Activated CD8-positive, alpha-beta memory T cell treated with anti-CD3 and anti-CD28 coated beads for 1 hour (primary cell): ENCODE measurements at places on chromosomes 5 and 9.

DNA sequence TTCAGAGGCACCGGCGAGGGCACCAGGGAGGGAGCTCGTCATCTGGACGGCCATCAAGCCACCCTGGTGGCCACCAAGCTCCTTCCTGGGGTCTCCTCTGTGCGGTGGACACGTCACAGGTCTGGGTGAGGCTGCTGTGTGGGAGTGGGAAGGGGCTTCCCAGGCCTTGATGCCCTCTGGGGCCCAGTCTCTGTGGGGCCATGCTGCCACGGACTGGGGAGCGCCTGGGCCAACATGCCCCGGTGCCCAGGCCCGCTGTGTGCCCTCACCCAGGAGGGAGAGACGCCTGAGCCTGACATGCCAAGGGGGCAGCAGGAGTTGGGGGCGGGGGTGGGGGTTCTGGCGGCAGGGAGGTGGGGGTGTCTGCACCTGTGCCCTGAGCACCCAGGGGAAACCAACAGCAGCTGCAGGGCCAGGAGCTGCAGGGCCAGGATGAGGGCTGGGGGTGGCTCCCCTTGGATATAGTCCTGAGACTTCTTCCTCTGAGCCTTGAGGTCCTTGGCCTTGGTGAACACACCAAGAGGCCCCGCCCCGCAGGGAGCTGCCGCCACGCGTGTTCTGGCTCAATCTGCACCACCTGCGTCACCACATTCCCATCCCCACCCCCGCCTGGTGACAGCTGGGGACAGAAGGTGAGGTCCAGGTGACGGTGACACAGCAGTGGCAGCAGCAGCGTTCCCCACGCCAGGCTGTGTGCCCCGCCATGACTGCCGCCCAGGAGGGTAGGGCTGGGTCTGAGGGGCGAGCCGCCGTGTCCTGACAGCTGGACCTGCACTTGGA lies 15.3 kb upstream of the SEC16A start:
- DNase-seq: no peak

- no peak for DNase-seq
Observed at GRCh38 chr9:130557077-130557468, 22.3 kb upstream of the FUBP3 start.

DNA sequence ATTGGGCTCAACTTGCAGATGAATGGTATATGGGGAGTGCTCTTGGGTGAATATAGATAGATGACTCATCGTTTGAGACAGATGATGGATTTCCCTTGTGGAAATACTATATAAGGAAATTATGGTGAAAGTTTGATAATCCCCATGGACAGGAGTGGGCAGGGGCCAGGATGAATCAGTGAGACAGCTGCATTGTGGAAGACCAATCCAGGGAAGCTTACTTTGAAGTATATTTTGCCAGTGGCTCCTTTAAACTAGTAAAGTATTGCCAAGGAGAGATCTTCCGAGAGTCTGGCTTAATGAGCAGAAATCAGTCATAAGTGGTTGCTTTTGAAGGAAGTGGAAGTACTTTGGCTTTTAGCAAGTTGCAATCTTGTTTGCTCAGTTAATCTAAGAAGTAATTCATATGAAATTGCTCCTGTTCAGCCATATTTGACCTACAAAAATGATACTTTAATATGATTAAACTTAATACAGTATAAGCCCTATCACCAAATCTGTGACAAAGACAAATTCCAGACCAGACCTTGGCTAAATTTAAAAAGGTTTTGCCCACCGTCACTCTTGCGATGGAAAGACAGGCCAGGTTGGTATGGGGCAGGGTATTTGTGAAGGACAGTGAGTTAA lies 9.3 kb upstream of the TNC start:
- DNase-seq: no peak

- no peak for DNase-seq
Observed at GRCh38 chr9:36031774-36032555, 4.7 kb upstream of the RECK start.

DNA sequence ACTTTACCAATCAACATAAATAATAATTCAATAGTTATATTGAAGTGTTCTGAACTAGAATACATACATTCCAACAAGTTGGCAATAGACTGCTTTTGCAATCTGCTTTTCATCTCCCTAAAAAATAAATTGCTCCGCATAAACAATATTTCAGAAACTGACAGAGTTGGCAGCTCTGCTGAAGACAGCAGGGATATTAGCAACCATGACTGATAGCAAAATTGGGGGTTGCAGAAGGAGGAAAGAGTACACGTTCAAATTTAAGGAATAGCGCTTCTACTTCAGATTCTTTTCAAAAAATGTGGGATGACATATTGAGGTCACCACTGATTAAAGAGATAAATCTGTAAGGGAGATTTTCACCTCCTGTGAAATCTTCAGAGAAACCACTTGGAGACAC lies 521.2 kb downstream of the DTWD2 start:
- DNase-seq: no peak

DNA sequence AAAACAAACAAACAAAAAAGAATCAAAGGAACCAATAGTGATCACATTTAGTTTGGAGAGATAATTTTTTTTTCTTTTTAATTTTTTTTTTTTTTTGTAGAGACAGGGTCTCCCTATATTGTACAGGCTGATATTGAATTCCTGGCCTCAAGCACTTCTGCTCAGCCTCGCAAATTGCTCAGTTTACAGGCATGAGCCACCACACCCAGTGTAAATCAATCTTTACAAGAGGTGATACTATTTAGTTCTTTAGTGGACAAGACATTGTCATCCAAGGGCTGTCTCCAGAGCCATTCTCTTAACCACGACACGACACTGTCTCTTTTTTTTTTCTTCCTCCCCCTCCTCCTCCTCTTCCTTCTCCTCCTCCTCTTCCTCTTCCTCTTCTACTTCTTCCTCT lies 29.6 kb downstream of the ERAP2 start:
- no peak for DNase-seq

DNA sequence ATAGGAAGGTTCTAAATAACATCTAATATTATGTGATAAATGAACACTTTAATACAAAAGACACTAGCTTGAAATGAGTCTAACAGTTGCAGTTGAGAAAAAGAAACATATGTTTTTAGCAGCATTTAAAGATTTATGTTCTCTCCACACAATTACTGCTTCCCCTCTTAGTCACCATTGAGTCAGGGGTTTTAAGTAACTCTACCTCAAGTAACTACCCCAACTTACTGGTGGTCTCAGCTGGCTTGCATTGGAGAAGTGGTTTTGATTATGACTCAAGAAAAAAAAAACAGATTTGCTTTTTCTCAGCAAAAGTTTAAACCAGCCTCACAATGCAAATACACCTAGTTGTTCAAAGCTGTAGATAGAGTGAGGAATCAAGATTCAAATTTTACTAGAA lies 1216.5 kb upstream of the CDH9 start:
- no peak for DNase-seq

DNA sequence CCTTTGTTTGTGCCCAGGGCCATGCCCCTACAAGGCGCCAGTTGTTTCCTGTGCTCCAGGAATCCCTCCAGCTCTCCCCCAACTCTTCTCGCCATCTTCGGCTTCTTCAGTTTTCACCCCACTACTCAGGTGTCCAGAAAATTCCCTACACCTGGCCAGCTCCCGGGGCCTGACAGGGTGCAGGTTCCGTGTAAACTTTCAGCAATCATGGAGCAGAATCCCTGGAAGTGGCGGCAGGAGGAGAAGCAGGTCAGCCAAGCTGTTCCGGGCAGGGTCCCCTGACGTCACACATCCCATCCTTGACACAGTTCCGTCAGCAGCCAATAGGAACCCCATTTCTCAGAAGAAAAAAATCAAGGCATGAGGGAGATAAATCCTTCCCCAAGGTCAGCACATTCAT lies 12.2 kb upstream of the ADGRD2 start:
- DNase-seq: no peak

- DNase-seq: no peak
Observed at GRCh38 chr9:137064880-137065164, 5.5 kb downstream of the SAPCD2 start.

GRCh38 chr5:174159327-174160114 lies 114.0 kb downstream of the NSG2 start:
- DNase-seq: no peak

DNA sequence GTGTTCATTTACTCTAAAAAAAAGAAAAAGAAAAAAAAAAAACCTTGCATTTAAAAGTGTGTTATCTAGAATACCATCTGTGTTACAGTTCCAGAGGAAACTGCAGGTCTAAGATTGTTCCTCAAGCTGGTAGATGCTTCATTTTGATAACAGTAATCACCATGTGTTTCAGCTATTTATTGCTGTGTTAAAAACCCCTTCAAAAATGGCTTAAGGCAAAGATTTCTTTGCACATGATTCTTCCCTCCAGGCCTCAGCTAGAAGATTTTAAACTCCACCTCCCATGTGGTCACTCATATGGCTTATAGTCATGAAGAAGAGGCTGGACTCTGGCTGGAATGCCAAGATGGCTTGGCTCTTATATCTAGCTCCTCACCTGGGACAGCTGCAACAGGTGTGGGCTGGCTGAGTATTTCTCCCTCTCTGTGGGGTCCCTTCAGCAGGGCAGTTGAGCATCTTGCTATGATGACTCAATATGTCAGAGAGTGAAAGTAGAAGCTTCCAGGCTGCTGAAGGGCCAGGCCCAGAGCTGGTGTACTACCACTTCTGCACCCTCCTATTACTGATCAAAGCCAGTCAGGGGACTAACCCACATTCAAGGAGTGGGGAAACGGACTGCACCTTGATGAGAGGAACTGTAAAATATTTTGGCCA lies 920.4 kb upstream of the DMAC1 start:
- DNase-seq: no peak

DNA sequence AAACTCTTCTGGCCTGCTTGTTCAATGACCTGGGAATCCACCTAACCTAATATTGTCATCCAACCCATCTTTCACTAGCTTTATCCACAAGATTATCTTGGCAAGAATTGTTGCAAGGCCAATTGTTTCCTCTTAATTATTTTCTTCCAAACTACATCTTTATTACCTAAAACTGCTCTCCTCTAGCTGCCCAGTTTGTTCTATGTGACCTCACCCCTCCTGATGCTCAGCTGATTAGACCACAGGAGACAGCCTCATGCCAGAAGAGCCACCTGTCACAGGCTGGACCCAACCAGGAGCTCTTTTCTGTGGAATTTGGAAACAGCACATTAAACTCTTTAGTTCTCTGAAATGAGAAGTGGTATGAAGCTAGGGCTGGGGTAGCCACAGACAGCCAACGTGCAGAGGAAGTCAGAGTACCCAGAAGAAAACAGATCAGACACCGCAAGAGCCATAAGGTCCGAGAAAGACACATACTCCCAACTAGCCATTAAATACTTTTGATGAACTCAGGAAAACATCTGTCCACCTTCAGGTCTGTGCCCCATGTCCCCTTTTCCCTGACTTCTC lies 12.0 kb downstream of the SAXO1 start:
- DNase-seq: no peak

- DNase-seq: no peak
Observed at GRCh38 chr9:94934816-94935328, 208.4 kb downstream of the AOPEP start.

DNA sequence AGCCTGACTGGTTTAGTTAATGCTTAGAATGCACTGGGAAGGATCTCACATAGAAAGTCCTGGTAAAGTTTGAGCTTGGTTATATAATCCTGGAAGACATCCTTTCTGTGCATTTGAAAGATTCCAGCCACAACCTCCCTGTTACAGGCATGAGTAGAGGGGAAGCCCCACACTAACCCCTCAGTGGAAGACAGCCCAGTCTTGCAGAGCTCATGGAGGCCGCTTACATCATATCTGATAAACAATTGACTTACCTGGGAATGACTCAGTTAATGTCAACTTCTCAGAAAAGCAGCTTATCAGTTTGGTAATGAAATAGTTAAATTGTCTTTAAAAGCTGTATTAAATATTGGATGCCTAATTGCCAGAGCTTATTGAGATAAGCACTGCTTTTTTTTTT lies 28.1 kb upstream of the PDE8B start:
- DNase-seq: no peak

GRCh38 chr5:27701931-27702903 lies 663.8 kb upstream of the CDH9 start:
- no peak for DNase-seq

DNA sequence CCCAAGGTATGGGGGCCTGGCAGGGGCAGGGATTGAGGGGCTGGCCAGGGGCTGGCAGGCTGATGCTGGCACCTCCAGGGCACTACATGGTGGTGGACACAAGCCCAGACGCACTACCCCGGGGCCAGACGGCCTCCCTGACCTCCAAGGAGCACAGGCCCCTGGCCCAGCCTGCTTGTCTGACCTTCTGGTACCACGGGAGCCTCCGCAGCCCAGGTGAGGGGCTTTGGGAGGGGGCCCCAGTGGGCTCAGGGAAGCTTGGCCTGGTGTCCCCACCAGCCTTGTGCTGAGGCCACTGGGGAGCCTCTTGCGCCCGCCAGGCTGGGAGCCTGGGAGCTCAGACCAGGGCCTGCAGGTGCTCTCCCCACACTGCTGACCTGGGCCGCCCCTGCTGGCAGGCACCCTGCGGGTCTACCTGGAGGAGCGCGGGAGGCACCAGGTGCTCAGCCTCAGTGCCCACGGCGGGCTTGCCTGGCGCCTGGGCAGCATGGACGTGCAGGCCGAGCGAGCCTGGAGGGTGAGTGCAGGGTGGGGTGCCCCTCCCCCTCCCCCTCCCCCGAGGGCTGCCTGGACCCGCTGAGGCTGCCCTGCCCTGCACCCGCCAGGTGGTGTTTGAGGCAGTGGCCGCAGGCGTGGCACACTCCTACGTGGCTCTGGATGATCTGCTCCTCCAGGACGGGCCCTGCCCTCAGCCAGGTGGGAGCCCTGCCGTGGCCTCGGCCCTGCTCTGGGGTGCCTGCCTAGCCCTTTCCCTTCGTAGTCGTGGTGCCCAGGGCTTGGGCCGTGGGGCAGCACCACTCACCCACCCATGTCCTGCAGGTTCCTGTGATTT lies 5.7 kb downstream of the MAMDC4 start:
- no peak for DNase-seq

DNA sequence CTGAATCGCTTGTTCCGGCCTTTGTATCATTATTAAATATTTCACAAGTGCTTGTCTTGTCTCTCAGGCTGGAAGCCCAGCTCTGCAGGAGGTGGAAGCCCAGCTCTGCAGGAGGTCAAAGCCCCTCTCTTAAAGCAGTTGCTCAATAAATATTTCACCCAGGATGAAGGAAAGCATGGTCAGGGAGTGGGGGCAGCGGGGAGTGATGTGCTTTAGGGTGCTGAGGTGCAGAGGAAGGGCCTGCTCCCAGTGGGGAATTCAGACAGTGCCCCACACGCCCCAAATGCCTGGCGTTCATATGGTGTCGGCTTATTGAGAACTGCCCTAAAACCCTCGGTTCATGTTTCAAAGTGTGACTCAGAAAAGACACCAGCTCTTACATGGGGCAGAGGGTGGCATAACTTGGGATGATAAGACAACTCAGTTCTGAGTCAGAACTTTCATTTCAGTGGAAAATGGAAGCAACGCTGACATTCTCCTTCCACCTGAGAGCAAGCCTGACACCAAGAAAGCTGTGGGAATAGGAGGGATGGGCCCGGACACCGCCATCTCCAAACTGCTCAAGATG lies 114.3 kb upstream of the DAP start:
- no peak for DNase-seq

GRCh38 chr5:167835146-167835545 lies 456.3 kb upstream of the WWC1 start:
- DNase-seq: no peak
